ENCODE measurements at places on chromosomes 2 and 18.
A peak's percentile ranks its signal among the peaks of the same experiment; 100 is the strongest.

GRCh38 chr2:101124643-101125366 lies 26.4 kb downstream of the TBC1D8 start:
- no peak for DNase-seq

- DNase-seq, result no peak
Measured at GRCh38 chr18:40469316-40469715, 1485.7 kb upstream of the PIK3C3 start.

DNA sequence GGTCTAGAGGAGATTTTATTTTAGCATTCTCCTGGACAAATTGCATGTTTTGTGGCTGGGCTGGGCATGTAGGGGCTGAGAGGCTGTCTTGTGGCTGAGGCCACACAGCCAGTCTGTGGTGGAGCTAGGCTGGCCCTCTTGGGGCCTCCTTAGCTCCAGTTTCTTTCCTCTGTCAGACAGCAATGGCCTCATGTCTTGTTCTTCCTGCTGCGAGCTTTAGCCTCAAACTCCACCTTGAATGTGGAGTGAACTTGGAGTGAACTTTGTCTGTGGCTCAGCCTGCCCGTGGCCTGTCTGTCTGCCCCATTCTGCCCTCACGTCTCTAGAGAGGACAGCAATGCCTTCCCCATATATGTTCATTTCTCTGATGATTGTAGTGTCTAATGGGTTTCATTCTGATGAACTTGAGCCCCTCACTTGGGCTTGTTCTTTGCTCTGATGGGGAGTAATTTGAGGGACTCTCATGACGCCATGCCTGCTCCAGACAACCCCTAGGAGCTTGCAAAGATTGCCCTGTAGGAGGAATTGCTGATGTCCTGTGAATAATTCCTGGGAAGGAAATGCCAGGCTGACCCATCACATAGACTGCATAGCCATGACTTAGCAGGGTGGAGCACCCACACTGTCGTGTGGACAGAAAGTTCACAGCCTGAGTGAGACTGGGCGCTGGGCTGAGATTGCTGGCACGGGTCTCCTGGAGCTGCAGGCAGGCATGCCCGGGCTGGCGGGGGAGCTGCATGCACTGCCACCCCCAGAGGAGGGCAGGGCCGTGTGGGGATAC lies 42.6 kb downstream of the ASAP2 start:
- no peak for DNase-seq

- no peak for DNase-seq
Measured at GRCh38 chr2:216517447-216518225, 19.0 kb downstream of the RPL37A start.

DNA sequence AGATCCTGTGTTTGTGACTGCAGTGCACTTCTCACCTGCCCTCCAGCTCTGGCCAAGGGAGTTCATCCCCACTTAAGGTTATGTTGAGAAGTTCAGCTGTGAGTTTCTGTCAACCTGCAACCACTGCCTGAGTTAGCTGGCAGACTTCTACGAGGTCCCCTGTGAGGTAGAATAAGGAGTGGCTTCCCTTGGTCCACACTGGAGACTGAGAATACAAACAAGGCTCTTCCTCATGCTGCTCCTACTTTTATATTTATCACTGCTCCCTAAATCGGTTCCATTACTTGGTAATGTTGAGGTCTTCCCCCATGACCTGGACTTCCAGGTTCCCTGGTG lies 353.2 kb upstream of the CWC22 start:
- DNase-seq, result no peak

GRCh38 chr2:74881626-74882298 lies 47.8 kb downstream of the HK2 start:
- DNase-seq, result no peak

GRCh38 chr2:102172745-102173144 lies 14.1 kb upstream of the IL1RL2 start:
- no peak for DNase-seq

DNA sequence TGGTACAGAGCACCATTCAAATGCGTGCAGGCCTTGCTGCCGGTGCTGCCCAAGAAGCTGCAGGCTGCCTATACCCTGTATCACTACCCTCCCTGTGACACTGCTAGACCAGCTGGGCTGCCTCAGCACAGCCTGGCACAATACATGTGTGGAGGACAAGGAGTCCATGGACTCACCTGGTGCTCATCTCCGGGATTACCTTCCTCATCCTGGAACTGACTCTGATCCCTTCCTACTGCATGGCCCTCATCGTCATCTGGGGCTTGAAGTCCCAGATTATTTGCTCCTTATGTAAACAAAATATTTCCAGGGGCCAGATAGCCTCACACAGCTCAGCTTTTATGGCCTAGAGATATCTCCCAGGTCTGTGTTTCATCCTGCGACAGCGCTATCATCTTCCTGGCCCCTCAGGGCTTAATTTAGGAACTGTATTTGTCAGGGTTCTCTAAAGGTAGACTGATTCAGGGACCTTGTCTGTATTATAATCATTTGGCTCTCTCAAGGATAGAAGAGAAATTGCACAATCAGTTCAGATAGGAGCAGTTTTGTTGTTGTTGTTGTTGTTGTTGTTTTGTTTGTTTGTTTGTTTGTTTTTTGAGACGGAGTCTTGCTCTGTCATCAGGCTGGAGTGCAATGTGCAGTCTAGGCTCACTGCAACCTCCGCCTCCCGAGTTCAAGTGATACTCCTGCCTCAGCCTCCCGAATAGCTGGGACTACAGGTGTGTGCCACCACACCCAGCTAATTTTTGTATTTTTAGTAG lies 42.9 kb downstream of the WDR75 start:
- DNase-seq, result no peak

DNA sequence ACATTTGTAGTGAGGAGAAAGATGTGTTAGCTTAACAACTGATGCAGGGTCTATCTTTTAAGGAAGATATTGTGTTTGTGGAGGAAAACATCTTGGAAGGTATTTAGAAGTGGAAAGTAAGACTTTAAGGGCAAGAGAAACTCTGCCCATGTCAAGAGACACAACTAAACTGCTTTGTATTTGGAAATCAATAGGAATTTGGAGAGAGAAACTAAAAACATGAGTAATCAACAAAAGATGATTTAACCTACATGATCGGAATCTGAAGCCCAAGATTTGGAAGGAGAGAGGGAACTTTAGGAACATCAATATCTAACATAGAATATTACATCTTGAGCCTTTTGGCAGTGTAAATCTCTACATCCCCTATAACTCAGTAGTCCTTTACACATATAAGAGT lies 184.2 kb upstream of the COL3A1 start:
- no peak for DNase-seq

DNA sequence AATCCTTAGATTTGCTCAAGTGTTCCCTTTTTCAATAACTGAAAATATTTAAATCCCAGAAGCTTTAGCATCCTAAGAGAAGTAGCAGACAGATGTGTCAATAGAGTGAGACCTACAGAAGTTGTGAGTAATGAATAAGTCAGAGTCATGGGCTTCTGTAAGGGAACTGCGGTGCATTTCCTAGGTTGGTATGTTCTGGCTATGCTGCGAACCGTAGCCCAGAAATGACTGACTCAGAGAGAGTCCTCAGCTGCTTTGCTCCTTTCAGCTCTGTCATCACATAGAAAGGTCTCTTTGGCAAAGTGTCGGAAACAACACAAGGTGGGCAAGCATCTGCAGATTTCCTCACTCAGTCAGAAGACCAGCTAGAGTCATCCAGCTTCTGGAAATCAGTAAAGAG lies 297.1 kb downstream of the ARHGAP15 start:
- no peak for DNase-seq

GRCh38 chr2:239000089-239000488 lies 152.2 kb downstream of the TWIST2 start:
- no peak for DNase-seq

DNA sequence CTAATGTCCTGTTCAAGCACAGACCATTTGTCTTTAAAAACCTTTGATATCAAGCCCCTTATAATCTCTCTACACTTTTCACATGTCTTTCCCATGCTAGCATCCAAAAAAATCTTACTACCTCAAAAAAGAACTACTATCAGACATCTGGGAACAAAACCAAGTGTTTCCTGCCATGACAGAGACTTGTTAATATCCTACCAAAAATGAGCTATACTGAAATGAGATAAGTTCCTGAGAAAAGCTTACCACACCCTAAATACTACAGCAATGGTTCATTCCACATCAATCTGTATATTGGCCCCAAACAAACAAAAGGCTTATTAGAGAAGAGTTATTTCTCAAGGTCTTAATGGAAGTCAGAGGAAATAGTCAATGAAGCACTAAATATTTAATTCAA lies 230.1 kb downstream of the DYM start:
- no peak for DNase-seq

- peak; percentile 81 for DNase-seq
Measured at GRCh38 chr18:4455113-4455811, at the start of gene DLGAP1. TSS of gene DLGAP1 (minus strand) at chr18:4455307.

GRCh38 chr2:239594019-239594771 lies 193.4 kb upstream of the HDAC4 start:
- peak; percentile 2 for DNase-seq

- no peak for DNase-seq
Measured at GRCh38 chr18:48292782-48293424, 116.3 kb downstream of the ZBTB7C start.

DNA sequence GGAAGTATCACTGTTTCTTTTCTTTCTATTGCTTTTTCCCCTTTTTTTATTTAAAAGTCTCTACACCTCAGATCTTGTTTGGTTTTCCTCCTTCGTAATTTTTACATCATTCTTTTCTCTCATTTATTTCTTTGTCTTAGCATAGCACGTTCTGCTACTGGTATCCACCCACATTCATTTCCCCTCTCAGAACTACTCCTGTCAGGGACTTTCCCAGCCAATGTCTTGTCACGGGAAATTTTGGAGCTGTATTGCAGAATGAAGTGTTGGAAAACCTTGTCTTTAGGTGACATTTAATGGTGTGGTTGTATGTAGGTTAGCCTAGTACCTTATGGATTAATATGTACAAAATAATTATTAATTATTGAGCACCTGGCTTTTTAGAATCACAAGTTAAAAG lies 34.0 kb downstream of the TTLL4 start:
- no peak for DNase-seq

GRCh38 chr2:197235711-197236110 lies 74.9 kb downstream of the ANKRD44 start:
- no peak for DNase-seq

- DNase-seq, result no peak
Measured at GRCh38 chr2:27815860-27816438, 44.4 kb downstream of the MRPL33 start.

- no peak for DNase-seq
Measured at GRCh38 chr2:42787424-42787787, 5.0 kb downstream of the HAAO start.

GRCh38 chr2:25226827-25227226 lies 58.4 kb upstream of the POMC start:
- DNase-seq, result no peak

- no peak for DNase-seq
Measured at GRCh38 chr2:186540941-186541340, 48.9 kb upstream of the ITGAV start.

DNA sequence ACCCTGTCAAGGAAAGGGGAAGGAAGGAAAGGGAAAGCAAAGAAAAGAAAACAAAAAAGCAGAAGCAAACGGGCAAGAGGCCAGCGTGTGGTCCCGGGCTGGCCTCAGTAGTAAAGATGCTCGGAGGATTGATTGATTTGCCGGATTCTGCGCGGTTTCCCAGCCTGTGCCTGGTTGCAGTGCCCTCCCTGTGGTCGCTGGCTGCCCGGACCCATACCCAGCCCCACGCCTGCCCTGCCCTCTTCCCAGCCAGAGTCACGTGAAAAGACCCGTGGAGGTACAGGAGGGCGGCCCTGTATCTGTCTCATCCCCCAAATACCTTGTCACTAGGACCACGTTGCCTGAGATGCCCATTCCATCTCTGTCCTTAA lies 55.1 kb upstream of the IMP4 start:
- DNase-seq, result no peak

DNA sequence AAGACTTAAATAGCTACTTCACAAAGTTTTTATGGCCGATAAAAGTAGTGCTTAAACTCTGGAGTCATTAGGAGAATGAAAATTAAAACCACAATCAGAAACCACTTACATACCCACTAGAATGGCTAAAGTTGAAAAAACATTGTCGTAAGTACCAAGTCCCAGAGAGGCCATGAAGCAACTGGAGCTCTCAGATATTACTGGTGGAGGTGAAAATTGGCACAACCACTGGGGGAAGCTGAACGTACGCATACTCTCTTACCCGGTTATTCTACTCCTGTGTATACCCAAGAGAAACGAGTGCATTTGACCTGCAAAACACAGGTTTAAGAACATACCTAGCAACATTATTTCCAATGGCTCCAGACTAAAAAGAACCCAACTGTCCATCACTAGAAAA lies 76.5 kb upstream of the TMEM247 start:
- no peak for DNase-seq

- no peak for DNase-seq
Measured at GRCh38 chr2:121043827-121044222, 241.2 kb downstream of the TFCP2L1 start.

- DNase-seq, result no peak
Measured at GRCh38 chr2:30894498-30895119, 87.4 kb upstream of the CAPN13 start.

DNA sequence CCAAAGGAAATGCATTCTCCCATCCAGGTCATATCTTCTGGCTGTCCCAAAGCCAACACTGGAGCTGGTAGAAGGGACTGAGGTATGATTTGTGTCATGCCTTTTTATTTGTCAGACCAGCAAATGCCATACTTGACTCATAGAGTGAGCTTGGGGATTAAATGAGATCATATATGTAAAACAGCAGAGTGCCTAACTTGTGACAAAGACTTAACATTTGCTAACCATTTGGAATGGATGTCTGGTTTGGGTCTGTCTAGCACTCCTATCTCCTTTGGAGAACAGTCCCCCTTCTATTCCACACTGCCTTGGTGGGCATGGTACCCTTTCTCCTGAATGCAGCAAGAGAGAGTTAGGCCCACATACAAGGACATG lies 128.5 kb upstream of the LGALSL start:
- no peak for DNase-seq

GRCh38 chr2:182391443-182391842 lies 35.4 kb downstream of the PDE1A start:
- no peak for DNase-seq

DNA sequence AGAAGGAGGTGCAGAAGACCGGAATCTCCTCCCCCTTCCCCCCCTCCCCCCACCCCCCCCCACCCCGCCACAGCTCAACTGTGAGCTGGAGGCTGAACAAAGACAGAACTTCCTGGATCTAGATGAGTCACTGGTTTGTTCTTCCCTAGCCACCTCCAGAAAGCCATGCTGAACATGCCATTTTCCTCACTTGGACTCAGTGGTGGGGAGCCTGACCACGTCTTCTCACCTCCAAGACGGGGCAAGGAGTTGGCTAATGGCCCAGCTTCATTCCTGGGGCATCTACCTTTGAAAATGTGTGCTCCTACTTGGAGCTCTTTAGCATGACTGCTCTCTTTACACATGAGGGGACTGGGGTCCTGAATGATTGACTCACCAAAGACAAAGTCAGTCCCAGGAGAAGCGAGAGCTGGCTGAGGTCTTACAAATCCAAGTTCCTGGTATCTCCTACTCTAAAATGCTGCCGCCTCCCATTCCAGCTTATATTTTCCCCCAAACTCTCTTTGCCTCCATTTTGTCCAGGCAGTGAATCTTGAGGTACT lies 22.6 kb upstream of the FZD5 start:
- DNase-seq, result no peak

- DNase-seq, result no peak
Measured at GRCh38 chr2:146893500-146894041, 951.3 kb upstream of the ACVR2A start.

GRCh38 chr2:140892436-140892835 lies 1238.4 kb downstream of the LRP1B start:
- no peak for DNase-seq

- DNase-seq, result no peak
Measured at GRCh38 chr2:145080426-145080825, 560.5 kb upstream of the ZEB2 start.

GRCh38 chr2:73020657-73021370 lies 50.7 kb downstream of the SFXN5 start:
- DNase-seq, result no peak

- DNase-seq, result no peak
Measured at GRCh38 chr2:74205113-74205512, 6.7 kb downstream of the MTHFD2 start.

Measured in glutamatergic neuron (in vitro differentiated cells).